Hematopoietic multipotent progenitor cell treated with erythropoietin and hydrocortisone succinate and interleukin-3 and kit ligand, for 4 days (in vitro differentiated cells): ENCODE measurements at places on chromosomes 12 and 14.

- DNase-seq, result peak; percentile 65
These were observed 94.4 kb downstream of the CRACR2A start for GRCh38 chr12:3658327-3659163.

DNA sequence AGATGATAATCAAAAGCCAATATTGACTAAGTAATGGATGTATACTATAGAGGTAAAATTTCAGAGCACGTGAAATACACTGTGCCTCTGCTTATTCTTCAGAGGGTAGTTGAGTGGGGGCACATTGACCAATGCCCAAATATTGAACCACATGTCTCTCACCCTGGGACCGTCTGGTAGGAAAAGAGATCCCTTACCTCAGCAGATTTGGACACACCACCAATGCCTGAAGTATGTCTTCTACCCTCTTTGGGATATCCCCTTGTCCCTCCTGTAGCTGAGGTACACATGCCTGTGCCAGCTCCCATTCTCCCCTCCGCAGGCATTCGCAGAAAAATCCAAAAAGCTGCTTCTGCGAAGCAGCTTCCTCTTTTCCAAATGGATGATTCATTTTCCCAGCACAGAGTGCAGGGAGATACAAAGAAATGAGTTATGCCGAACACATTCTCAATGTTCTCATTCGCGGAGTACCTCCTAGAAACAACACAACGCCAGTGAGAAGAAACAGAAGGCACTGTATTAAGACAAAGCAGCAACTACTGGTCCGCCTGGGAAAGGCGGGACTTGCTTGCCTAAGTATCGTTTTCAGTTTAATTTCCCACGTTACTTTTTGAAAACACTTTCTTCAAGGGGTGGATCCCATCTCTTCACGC, 691 bp downstream of the ZFYVE26 start:
- peak; percentile 39 for DNase-seq

DNA sequence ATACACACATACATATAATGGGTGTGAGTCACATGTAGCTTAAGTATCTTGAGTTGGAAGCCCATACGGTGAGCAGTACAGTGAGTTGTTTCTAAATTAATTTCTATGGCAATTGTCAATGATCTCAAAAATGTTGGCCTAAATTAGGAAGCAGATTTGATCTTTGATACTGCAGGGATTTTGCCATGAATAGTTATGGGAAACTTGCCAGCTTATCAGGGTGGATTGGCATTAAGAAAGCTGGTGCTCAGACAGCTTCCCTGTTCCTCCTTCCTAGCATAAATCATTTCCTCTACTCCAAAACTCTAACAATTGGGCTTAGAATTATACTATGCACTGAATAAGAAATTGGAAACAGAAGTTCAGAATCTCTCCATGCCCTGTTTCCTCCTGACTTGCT, 150.9 kb upstream of the FRMD6 start:
- no peak for DNase-seq

- no peak for DNase-seq
These were observed 110.2 kb downstream of the PLXNC1 start for GRCh38 chr12:94258593-94258992.

- no peak for DNase-seq
These were observed 228.6 kb downstream of the ZFP36L1 start for GRCh38 chr14:68564191-68564825.
